ENCODE measurements at places on chromosomes 3 and 15.

DNA sequence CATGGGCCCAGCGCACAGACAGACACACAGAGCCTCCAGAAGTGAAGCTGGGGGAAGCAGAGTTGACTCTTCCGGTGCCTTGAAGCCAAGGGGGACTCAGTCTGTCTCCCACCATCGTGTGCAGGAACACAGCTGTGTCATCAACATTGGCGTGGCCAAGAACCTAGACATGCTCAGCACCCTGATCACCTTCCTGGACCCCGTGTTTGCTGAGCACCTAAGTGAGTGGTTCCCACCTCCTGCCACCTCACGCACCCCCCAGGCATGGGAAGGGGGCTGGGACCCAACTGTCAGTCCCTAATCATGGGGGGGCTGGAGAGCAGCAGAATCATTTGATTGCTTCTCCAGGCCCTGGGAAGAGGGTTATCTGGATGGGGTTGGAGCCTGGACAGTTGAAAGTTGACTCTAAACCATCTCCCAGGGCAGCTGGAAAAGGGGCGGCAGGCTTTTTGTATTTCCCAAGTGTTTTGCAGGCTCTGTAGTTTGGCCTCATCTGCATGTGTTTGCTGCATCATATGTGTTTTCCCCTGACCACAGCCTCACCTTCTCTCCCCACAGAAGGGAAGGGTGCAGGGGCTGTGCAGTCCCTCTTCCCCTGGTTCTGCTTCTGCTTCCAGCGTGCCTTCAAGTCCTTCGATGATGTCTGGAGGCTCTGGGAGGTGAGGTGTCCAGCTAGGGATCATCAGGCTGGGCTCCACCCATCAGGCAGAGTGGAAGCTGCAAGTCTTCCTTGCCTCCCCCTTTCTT is 12.8 kb downstream of the TBC1D21 start:
- no peak for DNase-seq

GRCh38 chr15:91813924-91814323 is 39.6 kb upstream of the SLCO3A1 start:
- DNase-seq = no peak

DNA sequence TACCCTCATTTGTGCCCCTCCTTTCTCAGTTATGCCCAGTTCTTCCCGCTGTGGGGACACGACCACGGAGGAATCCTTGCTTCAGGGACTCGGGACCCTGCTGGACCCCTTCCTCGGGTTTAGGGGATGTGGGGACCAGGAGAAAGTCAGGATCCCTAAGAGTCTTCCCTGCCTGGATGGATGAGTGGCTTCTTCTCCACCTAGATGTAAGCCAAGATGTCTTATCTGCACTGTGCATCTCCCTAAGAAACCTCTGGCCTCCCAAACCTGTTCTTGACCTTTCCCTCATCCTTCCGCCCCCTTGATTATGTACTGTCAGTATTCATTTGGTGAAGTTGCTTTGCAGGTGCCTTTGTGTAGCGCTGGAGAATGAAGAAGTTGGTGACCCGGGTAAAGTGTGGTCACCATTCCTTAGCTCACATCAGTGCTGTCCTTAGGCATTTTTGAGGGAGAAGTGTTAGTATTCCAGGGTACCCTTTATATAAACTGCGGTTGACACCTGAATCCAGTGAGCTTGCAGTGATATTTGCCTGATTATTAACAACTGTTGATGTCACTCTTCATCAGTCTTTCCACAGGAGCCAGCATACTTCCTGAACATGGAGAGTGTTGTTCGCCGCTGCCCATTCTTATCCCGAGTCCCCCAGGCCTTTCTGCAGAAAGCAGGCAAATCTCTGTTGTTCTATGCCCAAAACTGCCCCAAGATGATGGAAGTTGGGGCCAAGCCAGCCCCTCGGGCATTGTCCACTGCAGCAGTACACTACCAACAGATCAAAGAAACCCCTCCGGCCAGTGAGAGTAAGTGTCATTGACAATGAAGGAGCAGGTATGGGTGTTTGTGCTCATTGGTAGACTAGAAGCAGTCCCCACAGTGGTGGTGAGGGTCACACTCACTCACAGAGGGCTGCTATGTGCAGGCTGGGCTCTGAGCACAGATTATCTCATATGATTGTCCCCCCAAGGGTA is 966 bp downstream of the ALAS1 start:
- DNase-seq = no peak

- DNase-seq = no peak
Observed at GRCh38 chr15:70035051-70035718, 62.5 kb downstream of the TLE3 start.
